IPS DF 6.9 (cell line): ENCODE measurements at places on chromosomes 7 and 10.
A peak's percentile ranks its signal among the peaks of the same experiment; 100 is the strongest.

DNA sequence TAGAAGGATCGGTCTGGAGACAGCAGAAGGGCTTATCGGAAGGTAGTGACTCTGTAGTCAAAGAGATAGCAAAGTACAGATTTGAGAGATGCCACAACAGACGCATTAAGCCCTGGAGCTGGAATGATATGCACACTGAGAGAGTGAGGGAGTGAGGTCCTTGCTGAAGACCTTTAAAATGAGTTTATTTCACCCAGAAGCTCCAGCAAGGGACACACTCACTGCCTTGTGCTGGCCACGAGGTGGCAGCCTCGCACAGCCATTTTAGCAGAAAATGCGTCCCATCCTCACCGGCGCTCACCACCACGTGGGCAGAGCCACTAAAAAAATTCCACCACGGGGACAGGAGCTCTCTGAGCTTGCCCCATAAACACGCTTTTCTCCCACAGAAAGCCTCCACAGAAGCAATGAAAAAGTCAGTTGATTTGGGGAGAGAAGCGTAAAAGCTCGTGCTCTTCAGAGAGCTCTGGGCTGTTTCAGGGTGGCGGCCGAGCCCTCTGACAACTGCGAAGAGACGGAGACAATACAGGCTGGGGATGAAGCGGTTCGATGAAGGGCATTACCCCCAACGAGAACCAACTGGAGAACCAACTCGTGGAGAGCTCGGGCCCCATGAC lies 163.0 kb upstream of the KLF14 start:
- peaks cover 6% of the 10 kb centered on the region; the same call in 1 of the 2 replicates for H3K4me1 ChIP-seq
- H3K27me3 ChIP-seq, result no peaks in the 10 kb centered on the region

DNA sequence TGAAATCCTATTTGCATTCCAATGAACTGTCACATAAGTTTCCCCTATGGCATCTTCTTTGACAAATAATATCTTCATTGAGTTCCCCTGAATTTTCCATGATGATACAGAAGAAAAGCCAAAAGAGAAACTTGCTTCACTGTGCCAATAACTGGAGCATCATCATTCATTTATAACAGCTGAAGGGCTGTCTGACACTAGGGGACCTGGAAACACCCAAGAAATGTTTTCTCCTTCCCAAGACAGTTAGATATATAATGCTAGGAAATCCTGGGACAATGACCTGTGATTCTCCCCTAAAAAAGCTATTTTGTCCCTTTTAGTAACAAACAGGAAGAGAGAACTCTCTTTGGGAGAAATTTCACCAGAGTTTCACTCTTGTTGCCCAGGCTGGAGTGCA lies 133.6 kb downstream of the SEMA3C start:
- H3K4me1 ChIP-seq, result no peaks in the 10 kb centered on the region
- H3K27me3 ChIP-seq, result no peaks in the 10 kb centered on the region
- no peak for DNase-seq
- no peak overlapping the region for H3K27ac ChIP-seq

DNA sequence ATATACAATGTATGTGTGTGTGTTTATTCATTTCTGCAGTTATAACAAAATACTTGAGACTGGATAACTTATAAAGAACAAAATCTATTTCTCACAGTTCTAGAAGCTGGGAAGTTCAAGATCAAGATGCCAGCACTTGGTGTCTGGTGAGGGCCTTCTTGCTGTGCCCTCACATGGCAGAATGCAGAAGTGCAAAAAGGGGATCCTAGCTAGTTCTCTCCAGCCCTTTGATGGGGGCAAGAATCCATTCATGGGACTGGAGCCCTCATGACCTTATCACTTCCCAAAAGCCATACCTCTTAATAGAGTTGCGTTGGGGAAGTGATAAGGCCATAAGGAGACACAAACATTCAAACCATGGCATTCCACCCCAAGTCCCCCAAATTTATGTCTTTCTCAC lies 8.4 kb downstream of the GRB10 start:
- no peaks in the 10 kb centered on the region for H3K27me3 ChIP-seq
- H3K4me3 ChIP-seq, result no peak overlapping the region
- no peak overlapping the region for H3K27ac ChIP-seq
- H3K36me3 ChIP-seq, result no peaks in the 10 kb centered on the region
- peaks cover 7% of the 10 kb centered on the region; the same call in 1 of the 2 replicates for H3K4me1 ChIP-seq
- no peak for DNase-seq

DNA sequence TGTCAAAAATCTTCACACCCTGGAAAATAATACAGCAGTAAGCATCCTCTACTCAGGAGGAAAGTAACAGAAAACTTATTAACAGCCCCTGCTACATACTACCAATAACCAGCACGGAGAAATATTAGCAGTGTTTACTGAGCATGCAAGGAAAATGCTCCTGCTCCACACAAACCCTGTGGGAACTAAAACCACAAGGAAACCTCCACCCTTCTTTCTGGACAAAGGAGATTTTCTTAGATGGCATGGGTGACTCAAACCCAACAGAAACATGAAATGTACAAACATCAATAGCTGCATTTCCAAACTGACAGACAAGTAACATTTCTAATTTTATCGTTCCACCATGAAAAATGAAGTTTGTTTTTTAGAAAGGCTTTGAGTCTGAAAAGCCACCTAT lies 113.4 kb downstream of the VPS41 start:
- H3K27ac ChIP-seq, result no peak overlapping the region
- no peak overlapping the region for H3K4me3 ChIP-seq
- H3K27me3 ChIP-seq, result no peaks in the 10 kb centered on the region
- no peak for DNase-seq

DNA sequence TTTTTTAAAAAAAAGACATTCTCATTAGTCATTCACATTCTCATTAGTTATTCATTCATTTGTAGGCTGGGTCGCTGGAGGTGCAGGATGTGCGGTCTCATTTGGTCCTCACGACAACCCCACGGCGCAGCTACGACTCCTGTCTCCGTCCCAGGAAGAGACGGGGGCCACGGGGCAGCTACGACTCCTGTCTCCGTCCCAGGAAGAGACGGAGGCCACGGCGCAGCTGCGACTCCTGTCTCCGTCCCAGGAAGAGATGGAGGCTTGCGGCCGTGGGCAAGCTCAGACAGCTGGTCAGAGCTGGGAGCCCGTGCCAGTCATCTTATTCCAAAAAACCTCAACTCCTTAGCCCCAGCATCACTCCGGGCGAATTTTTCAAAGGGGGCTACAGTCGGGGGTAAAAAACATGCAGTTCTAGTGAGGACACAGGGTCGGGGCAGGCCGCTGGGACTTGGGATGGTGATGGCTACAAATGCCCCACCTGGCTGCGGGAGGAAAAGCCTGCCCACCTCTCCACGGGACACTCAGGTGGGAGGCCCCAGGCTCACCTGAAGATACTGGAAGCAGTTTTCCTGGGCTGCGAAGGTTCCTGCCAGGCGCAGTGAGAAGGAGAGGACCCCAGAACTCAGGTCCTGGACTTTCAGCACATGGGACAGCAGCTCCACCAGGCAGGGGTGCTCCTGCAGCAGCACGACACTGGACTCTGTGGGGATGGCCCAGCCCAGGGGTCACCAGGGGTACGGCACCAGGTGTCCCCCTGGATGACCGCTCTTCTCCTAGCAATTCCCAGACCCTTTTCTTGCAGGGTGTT lies 8.3 kb downstream of the BRAT1 start:
- H3K4me1 ChIP-seq, result no peaks in the 10 kb centered on the region
- no peaks in the 10 kb centered on the region for H3K27me3 ChIP-seq
- H3K27ac ChIP-seq, result no peak overlapping the region
- H3K4me3 ChIP-seq, result no peak overlapping the region
- DNase-seq, result no peak

GRCh38 chr7:116211913-116212596 lies 1.7 kb downstream of the TES start:
- no peaks in the 10 kb centered on the region for H3K27me3 ChIP-seq
- H3K27ac ChIP-seq, result no peak overlapping the region
- H3K4me1 ChIP-seq, result peaks cover 2% of the 10 kb centered on the region; the same call in 1 of the 2 replicates
- no peaks in the 10 kb centered on the region for H3K36me3 ChIP-seq
- no peak overlapping the region for H3K4me3 ChIP-seq

GRCh38 chr7:19369806-19370205 lies 224.6 kb upstream of the FERD3L start:
- H3K4me1 ChIP-seq, result peaks cover 4% of the 10 kb centered on the region; the same call in 1 of the 2 replicates
- no peak overlapping the region for H3K4me3 ChIP-seq
- H3K36me3 ChIP-seq, result no peaks in the 10 kb centered on the region
- H3K27me3 ChIP-seq, result no peaks in the 10 kb centered on the region

- no peak for DNase-seq
- no peak overlapping the region for H3K4me3 ChIP-seq
- H3K36me3 ChIP-seq, result no peaks in the 10 kb centered on the region
- H3K4me1 ChIP-seq, result no peaks in the 10 kb centered on the region
Measured at GRCh38 chr10:124754227-124754626, 10.0 kb upstream of the FAM53B start.

DNA sequence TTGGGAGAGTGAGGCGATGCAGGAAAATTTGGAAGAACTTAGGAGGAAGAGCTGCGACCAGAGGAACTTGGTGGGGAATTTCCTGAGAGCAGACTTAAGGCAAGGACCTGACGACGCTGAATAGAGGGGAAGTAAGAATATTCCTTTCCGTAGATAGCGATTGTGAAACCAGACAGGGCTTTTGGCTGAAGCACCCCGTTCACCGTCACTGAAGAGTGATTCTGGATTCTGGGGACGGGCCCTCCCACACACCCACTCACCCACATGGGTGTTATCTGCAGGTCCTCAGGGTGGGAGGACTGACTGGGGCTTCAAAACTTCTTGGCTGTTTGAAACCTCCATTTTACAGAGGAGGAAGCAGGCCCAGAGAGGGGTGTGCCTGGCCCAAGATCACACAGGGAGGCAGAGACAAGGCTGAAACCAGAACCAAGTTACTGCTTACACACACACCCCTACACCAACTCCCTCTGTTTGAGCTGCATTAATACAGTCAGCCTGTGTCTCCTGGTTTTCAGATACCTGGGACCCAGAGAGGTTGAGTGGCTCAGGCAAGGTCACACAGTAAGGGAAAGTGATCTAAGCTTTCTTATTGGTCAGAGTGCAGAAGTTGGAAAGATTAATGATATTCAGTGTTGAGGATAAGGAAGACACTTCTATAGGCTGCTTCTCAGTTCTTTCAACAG lies 37.2 kb upstream of the CDH23 start:
- peaks cover 7% of the 10 kb centered on the region; the same call in 1 of the 2 replicates for H3K36me3 ChIP-seq
- no peak overlapping the region for H3K4me3 ChIP-seq
- H3K27ac ChIP-seq, result no peak overlapping the region
- H3K27me3 ChIP-seq, result no peaks in the 10 kb centered on the region
- DNase-seq, result no peak

- no peaks in the 10 kb centered on the region for H3K36me3 ChIP-seq
- H3K4me3 ChIP-seq, result no peak overlapping the region
- peaks cover under 1% of the 10 kb centered on the region for H3K4me1 ChIP-seq
- no peaks in the 10 kb centered on the region for H3K27me3 ChIP-seq
- H3K27ac ChIP-seq, result no peak overlapping the region
- DNase-seq, result no peak
Measured at GRCh38 chr7:133674079-133674763, 421.3 kb downstream of the EXOC4 start.

- DNase-seq, result no peak
- H3K4me3 ChIP-seq, result no peak overlapping the region
- no peak overlapping the region for H3K27ac ChIP-seq
- no peaks in the 10 kb centered on the region; the same call in 1 of the 2 replicates for H3K36me3 ChIP-seq
- H3K4me1 ChIP-seq, result no peaks in the 10 kb centered on the region
- no peaks in the 10 kb centered on the region for H3K27me3 ChIP-seq
Measured at GRCh38 chr10:125778556-125778955, 2.9 kb upstream of the MMP21 start.

- H3K27me3 ChIP-seq, result no peaks in the 10 kb centered on the region
- H3K4me3 ChIP-seq, result no peak overlapping the region
- DNase-seq, result peak; percentile 5
- no peaks in the 10 kb centered on the region for H3K4me1 ChIP-seq
- H3K27ac ChIP-seq, result no peak overlapping the region
- no peaks in the 10 kb centered on the region for H3K36me3 ChIP-seq
Measured at GRCh38 chr7:89623018-89623672, 531.1 kb upstream of the STEAP1 start.

DNA sequence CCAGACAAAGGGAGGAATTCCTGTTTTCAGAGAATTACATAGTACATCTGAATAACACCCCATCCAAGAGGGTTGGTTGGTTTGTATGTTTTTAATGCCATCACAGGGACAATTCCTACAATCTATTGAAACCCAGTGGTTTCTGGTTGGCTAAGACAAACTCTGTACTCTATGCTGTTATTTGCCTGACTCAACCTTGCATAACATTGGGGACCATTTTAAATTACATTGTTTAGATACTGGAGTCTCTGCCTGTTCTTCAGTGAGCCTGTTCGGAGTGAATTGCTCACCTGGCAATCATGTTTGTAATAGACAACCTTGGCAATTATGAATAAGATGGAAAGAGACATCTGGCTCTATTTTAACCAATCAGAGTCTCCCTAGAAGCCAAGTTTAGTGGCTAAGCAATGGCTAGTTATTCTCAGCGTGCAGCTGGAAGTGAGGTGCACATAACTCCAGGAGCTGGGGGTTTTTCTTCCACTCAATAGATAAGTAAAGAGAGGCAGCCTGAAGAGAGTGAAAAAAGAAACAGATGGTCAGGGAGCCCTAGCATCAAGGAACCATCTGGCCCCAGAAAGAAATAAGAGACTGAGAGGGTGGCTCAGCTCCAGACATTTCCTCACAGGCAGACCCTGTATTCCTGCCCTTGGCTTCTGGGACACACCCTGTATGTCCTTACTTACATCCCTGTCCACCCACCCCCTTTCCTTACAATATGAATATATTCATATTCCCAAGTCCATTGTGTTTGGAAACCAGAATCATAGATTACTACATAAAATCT lies 21.2 kb upstream of the SLC35G1 start:
- no peak overlapping the region for H3K27ac ChIP-seq
- H3K27me3 ChIP-seq, result no peaks in the 10 kb centered on the region
- no peaks in the 10 kb centered on the region for H3K4me1 ChIP-seq
- no peaks in the 10 kb centered on the region for H3K36me3 ChIP-seq
- DNase-seq, result no peak

DNA sequence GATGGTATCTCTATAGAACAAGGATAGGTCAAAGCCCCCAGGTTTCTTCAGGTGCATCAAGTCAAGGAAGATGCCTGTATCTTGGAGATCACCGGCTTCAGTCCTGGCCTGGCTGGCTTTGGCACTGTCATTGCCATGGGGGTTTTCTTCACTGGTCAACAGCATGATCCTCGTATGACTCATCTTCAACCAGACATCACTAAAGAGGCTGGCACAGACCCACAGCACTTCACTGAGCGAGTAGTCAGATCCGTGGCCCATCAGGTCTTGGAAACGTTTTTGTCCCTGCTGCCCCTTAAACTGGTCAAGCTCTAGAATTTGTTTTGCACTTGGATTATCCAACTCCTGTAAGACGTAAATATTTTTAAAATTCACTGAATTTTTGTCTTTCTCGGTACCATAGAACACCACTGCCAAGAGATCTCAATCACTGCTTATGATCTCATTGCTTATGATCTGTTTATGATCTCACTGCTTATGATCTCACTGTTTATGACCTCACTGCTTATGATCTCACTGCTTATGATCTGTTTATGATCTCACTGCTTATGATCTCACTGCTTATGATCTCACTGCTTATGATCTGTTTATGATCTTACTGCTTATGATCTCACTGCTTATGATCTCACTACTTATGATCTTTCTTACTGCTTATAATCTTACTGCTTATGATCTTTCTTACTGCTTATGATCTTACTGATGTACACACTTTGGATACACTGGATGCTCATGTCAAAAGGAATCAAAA lies 135.2 kb downstream of the CYP26A1 start:
- no peak for DNase-seq
- 0 out of 2 replicates have a peak, but pooled peaks cover 2% of the 10 kb centered on the region for H3K4me1 ChIP-seq
- H3K27ac ChIP-seq, result no peak overlapping the region
- H3K36me3 ChIP-seq, result no peaks in the 10 kb centered on the region
- H3K27me3 ChIP-seq, result no peaks in the 10 kb centered on the region

GRCh38 chr7:74030861-74031260 lies 2.9 kb downstream of the ELN start:
- H3K36me3 ChIP-seq, result no peaks in the 10 kb centered on the region
- DNase-seq, result no peak
- H3K27me3 ChIP-seq, result no peaks in the 10 kb centered on the region
- no peak overlapping the region for H3K27ac ChIP-seq
- H3K4me1 ChIP-seq, result peaks cover 8% of the 10 kb centered on the region
- H3K4me3 ChIP-seq, result no peak overlapping the region
